ENCODE measurements at places on chromosomes 3 and 15.
A peak's percentile ranks its signal among the peaks of the same experiment; 100 is the strongest.

DNA sequence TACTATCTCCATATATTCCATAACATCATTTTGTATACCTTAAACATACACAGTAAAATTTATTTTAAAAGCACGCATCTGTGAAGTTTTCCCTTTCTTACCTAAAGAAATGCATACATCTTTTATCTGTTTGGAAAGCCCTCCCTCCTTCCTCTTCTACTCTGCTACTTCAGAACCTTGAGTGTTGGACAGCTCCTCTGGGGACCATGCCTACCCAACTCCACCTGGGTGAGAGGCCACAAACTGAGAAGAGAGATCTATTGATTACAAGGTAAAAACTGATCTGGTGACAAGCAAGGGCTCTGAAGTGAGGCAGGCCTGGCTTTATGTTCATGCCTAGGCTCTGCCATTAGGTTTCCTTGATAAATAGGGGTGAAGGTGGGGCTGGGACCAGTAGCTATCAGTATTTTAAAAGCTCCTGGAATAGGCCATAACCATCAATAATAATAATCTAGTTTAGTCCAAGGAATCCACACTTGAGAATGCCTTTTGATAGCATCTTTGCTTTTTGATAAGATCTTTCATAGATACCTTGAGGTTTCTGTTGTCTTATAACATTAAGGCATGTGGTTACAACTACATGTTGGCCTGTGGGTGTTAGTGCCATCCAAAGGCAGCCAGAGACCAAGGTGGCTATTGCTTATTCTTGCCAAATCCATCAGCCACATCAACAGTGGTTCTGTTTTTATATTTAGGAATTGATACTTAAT lies 148.8 kb downstream of the KCNMB2 start:
- DNase-seq, result no peak

- no peak for DNase-seq
These were observed 244.5 kb downstream of the SLC9A9 start for GRCh38 chr3:143603774-143604173.

DNA sequence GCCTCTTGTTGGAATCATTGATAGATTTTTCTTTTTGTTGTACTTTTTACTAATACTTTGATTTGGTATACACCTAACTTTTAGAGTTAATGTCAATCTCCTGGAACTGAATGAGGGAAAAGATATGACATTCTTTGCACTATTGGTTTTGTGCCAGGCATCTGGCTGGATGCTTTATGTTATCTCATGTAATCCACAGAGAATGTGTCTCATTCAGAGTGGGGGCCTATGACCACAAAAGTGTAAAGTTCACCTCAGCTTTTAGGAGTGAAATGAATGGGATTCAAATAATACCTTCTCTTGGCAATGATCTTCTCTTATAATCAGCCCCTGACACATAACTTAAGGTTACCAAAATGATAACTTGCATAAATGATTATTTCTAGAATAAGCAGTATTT lies 329.1 kb upstream of the ROPN1 start:
- no peak for DNase-seq

GRCh38 chr3:133362539-133362938 lies 37.3 kb upstream of the BFSP2 start:
- DNase-seq, result no peak

GRCh38 chr15:100134089-100134583 lies 207.6 kb downstream of the ADAMTS17 start:
- DNase-seq, result no peak

- DNase-seq, result no peak
These were observed 44.7 kb upstream of the NR2C2 start for GRCh38 chr3:14902719-14903118.

- no peak for DNase-seq
These were observed 54.9 kb upstream of the COL6A6 start for GRCh38 chr3:130462089-130462488.

- DNase-seq, result no peak
These were observed 6.4 kb upstream of the SLC51B start for GRCh38 chr15:65038836-65039235.

DNA sequence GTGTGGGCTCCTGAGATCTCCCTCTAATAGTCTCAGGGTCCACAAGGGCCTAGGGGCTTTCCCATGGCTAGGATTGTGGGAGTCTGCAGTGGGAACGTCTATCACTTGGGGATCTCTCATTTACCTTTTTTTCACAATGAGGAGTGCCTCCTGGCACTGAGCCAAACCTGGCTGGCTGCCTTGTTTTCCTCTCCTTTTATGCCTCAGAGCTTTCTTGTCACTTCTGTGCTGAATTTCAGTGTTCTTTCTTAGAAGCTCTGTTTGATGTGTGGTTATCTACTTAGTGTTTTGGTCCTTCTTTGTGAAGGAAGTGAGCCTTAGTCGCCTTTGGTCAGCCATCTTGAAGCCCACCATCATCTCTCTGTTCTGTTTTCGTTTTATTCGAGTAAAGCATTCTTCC lies 33.9 kb downstream of the DOCK3 start:
- peak; percentile 4 for DNase-seq

DNA sequence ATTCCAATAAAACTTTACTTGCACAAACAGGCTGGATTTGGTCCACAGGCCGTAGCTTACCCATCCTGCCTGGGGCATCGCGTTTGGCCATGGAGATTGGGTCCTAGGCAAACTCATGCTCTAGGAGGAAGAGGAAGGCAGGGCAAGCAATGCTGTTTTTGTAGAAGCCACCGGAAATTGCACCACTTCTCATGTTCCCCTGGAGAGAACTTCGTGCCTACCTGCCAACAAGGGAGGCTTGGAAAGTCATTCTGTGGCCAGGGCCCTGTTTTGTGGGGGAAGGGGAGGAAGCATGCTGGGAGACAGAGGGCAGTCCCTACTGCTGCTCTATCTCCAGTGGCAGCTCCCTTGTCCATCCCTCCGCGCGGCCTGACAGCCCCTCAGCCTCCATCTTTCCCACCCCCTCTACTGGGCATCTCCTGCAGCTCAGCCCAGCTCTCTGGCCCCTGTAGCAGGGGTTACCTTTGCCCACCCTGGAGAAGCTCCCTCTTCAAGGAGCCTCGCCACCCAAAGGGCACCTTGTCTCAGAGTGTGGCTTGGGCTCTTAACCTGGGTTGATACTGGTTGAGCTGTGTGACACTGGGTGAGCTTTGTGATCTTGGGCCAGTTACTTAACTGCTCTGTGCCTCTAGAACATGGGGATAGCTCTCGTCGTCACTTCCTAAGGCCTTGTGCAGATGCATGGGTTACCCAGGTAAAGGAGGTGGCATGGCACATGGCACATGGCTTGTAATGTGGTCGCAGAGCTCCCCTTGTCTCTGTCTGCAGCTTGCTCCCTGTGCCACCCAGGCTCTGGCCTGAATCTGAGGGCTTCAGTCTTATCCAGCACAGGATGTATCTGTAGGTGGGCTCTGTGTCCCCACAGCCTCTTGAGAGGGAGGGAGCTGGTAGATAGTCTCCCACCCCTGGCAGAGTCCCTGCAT lies 6.1 kb downstream of the ABTB1 start:
- DNase-seq, result no peak

DNA sequence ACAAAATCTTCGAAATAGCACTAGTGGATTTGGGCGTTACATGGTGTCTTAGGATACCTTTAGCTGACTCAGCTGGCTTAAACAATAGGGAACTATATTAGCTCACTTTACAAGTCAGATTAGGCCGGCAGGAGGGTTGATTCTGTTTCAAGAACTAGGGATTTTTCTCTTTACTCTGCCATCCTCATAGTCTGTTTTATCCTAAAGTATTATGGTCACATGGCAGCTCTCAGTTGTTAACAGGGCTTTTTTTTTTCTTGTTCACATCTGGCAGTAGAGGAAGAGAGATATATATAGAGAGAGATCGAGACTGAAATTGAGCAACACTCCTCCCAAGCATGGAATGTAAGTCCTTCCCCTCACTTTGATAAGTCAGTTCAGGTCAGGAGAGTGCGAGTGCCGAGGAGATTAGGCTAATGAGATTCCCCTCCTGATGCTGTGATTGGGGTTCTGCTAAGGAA lies 32.9 kb downstream of the CHP1 start:
- DNase-seq, result no peak

DNA sequence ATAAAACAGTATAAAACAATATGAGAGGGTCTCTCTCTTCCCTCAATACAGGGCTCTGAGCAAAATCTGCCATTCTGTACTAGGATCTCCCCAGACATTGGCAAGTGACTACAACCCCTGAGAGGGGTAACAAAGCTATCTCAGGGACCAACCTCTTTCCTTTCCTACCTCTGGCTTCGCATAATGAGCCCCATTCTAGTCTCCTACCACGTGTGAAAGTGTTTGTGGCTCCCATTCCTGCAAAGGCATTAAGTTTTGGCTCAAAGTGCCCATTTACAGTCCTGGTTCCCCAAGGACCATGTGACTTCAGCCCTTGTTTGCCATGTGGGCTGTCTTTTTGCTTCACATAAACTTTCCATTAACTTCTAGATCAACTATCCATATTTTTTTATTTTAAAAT lies 46.4 kb downstream of the SCN11A start:
- DNase-seq, result no peak

DNA sequence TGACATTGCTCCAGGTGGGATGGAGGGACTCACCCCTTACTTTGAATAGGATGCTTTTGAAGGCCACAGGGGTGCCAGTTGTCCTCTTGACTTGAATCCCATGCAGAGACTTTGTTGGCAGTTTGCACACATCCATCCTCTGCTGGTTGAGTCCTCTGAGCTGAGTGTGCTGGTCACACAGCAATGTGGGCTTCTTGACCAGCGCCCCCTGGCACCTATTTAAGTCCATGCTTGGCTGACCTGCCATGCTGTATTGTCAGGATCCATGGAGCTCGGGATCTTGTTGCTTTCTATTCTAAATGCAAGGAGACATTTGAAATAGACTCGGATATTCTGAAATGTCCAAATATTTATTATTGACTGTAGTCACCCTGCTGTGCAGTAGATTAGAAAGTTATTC lies 19.8 kb downstream of the RAB7A start:
- DNase-seq, result no peak

- no peak for DNase-seq
These were observed 1.1 kb upstream of the TRIM71 start for GRCh38 chr3:32816439-32817256.

- DNase-seq, result peak; percentile 89
These were observed 79.8 kb downstream of the FOXP1 start for GRCh38 chr3:71503525-71504249.

DNA sequence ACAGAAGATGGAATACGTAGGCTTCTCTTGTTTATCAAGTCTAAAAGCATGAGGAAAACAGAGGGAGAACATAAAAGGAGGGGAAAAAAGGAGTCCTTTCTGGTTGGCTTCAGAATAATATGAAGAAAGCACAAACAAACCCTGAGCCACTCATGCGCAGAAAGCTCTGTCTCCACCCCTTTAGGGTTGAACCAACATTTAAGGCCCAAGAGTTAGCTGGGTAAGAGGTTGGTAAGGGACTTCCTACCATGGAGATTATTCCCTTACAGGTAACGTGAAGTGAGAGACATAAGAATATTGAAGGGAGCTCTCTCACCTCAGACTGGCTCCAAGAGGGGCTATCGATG lies 145.3 kb downstream of the RORA start:
- DNase-seq, result no peak

GRCh38 chr3:45981346-45982074 lies 14.1 kb downstream of the FYCO1 start:
- peak; percentile 91 for DNase-seq

DNA sequence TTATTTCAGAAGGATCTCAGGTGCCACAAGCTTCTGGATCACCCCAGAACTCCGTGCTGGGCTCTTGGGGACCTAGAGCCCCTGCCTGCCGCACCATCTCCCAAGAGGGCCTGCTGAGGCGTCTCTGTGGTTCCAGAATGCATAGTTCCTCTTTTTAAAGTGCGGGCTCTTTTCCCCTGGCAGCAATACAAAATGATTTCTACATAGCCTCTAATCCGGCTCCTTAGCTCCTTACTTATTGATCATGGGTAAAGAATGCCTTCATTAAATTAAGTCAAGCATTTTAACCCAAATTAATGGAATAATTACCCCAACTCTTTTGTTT lies 121.9 kb downstream of the ATP10A start:
- no peak for DNase-seq

DNA sequence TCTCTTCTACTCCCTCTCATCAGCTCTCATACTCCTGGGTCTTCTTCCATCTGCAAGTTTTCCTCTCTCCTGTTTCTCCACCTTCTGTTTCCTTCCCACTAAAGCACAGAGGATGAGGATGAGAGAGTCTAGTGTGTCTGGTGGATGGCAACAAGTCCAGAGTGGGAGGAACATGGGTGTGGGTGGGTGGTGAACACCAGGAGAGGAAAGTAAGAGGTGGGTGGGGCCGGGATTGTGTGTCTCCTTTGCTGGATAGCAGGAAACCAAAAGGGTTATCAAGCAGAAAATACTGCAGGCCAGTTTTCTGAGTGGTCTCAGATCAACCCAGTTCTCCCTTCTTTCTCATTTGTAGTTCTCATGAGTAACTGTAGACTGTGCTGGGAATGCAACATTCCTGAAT lies 52.9 kb upstream of the EPHB1 start:
- no peak for DNase-seq

DNA sequence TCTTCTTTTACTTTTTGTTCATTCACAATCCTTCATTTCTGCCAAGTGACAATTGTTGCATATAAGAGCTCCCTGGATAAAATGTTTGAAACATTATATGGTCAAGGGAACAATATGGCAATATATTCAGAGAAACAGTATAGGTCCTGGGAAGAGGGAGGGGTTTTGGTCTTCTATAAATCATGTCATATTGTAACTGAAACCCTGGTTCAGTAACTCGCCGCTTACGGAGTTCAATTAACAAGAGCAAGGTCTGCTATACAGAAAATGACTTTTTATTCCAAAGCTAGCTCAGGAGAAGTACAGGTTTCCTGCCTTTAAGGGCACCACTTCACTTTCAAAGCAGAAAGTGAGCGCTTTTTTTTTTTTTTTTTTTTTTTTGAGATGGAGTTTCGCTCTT lies 522.1 kb upstream of the TGFBR2 start:
- DNase-seq, result no peak

DNA sequence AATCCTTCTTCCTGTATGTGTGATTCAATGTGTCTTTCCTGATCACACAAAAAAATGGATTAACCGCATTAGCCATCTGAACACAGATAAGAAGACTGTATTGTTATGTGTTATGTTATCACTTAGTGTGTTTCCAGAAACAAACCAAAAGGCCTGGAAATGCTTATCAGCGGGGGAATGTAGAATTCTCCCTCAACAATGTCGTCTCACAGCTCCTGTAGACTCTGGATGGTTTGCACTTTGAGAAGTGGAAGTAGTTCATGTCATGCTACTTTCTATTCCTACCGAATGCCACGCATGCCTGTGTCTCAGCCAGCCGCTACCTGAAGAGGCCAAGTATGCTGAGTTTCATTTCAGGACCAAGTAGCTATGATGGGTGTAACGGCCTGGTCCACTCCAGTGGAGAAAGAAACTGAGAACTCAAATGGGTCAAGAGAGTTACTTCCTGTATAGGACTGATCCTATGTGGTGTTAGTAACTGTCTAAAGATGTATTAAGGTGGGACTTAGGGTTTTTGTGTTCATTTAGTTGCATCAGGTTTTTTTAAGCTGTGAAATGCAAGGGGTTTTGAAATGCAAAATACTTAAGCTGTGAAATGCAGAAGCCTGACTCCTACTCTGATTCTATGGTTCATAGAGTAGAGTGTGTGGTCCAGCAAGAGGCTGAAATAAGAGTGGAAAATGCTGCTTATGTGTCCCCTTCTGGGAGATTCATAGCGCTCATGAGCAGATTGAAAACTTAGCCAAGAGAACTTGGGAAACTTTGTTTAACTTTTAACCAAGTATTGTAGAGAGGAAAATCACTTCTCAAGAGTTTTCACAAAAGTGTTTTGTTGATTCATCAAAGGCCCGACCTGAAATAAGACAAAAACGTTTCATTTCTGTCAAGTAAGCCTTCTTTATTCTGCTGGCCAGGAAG lies 118.5 kb upstream of the LMOD3 start:
- DNase-seq, result peak; percentile 80
